Activated CD4-positive, alpha-beta T cell treated with anti-CD3 and anti-CD28 coated beads, Interleukin-2, amount 50 U/mL, for 24 hours (primary cell): ENCODE measurements at places on chromosomes 4 and X.

DNA sequence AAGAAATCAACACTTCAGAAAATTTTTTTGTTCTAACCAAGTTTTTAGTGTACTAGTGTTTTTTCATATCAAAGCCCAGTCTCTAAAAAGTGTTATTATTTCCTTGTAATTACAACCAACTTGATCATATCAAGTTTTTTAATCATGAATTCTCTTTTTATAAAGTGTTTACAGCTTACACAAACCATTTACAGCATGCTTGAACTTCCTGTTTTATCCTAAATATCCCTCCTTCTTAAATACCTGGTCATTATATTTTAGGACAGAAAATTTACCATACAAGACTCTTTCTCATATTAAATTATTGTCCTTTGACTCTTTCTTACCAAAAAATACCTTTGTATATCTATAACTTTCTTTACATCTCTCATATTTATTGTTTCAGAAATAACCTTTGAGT is 89.4 kb upstream of the NPY2R start:
- no peak for DNase-seq

DNA sequence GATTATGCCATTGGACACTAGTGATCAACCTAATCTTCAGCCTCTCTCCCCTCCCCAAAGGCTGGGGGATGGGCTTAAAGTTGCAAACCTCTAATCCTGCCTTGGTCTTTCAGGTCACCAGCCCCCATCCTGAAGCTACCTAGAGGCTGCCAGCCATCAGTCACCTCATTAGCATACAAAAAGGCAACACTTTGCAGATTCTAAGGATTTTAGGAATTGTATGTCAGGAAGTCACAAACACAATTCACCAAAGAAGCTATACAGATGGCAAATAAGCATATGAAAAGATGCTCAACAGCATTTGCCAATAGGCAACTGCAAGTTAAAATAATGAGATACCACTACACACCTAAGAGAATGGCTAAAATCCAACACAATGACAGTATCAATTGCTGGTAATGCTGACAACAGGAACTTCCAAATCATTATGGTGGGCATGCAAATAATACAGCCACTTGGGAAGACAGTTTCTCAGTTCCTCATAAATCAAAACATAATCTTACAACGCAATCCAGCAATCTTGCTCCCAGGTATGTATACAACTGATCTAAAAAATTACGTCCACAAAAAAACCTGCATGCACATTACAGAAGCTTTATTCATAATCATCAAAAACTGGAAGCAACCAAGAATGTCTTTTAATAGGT is 9.0 kb upstream of the PIM2 start:
- DNase-seq, result no peak

- no peak for DNase-seq
These were observed 194.7 kb downstream of the DTHD1 start for GRCh38 chr4:36476135-36476534.

GRCh38 chr4:65265526-65265925 is 404.8 kb downstream of the EPHA5 start:
- DNase-seq, result no peak

- DNase-seq, result no peak
These were observed 90.4 kb downstream of the ABLIM2 start for GRCh38 chr4:8067945-8068896.

- DNase-seq, result no peak
These were observed 1718.8 kb upstream of the PCDH10 start for GRCh38 chr4:131430302-131430701.

- no peak for DNase-seq
These were observed 234.9 kb upstream of the GPC4 start for GRCh38 chrX:133650239-133650638.

DNA sequence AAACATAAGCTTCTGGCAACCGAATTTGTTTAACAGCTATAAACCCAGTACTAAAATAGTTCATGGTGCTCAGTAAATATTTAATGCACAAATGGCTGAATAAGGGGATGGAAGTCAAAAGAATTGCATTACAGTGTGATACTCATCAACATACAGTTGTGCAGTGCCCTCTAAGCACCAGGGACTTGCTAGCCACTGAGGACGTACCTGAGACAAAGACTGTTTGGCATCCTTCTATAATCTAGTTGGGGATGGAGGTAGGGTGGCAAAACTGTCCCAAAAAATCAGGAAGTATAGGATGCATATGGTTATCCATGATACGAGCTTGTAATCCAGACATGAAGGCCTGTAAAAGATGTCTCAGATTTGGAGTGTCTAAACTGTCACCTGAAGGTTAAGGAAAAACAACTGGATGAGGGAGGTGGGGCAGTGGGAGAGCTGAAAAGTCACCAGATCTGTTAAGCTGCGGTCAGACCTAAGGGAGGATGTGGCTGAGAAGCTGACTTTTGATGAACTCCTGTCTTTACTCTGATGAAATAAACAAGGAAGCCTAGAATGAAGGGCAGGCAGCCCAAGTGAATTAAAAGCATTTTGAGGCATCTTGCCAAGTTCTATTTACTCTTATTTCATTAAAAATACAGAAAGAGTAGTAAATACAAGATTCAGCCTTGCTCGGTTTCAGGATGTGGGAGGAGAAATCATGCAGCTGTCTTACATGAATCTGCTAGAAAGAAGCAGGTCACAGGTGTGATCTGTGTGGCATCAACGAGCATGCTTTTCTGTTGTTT is 12.0 kb upstream of the CD38 start:
- DNase-seq, result no peak

DNA sequence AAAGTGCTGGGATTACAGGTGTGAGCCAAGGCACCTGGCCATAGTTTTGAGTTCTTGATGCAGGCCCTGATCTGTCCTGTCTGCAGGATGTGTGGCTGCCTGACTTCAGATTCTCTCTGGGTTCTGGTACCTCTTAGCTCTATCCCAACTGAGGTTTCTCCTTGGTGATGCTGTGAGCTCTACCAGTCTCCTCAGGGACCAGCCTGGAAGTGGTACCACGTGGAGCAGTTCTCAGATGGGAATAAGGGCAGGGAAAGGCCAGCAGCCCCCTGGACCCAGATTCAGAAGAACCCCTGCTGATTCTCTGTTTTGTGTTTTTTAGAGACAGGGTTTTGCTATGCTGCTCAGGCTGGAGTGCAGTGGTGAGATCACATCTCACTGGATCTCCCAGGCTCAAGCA is 85.0 kb upstream of the HELT start:
- DNase-seq, result no peak

DNA sequence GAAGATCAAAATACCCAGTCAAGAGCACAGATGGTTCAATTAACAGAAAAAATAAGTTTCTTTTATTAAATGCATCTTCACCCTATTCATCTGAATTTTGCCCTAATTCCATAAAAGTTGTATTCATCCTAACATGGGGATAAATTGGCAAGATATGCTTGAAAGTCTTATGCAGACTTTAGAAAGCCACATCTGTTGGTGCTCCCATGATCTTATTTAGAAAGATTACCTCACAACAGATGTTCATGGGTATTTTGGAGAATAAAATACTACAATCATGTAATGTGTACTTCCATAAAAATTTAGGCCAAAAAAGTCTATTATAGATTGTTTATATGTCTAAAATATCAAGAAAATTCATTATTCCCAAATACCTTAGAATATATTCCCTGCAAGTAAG is 510.3 kb downstream of the TECRL start:
- no peak for DNase-seq

GRCh38 chr4:116925900-116926457 is 159.4 kb downstream of the TRAM1L1 start:
- no peak for DNase-seq

GRCh38 chr4:123167931-123168330 is 228.7 kb upstream of the SPRY1 start:
- DNase-seq, result no peak

- no peak for DNase-seq
These were observed 323.1 kb downstream of the GBA3 start for GRCh38 chr4:23015821-23016220.

DNA sequence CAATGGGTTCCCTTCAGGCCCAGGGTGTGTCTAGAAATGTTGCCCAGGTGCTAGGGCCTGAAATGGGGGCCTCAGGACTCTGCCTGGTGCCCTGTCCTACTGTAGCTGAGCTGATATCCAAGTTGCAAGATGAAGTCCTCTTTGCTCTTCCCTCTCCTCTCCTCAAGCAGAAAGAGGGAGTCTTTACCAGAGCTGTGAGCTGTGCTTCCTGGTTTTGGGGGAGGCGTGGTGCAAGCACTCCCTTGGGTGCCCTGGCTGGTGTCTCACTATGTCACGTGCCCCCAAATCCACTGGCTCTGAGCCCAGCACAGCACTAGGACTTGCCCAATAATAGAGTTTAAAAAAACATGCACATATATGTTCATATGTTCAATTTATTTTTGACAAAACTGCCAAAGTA is 29.3 kb upstream of the CT47A1 start:
- no peak for DNase-seq

- no peak for DNase-seq
These were observed 24.7 kb upstream of the GPR101 start for GRCh38 chrX:137058339-137059127.

DNA sequence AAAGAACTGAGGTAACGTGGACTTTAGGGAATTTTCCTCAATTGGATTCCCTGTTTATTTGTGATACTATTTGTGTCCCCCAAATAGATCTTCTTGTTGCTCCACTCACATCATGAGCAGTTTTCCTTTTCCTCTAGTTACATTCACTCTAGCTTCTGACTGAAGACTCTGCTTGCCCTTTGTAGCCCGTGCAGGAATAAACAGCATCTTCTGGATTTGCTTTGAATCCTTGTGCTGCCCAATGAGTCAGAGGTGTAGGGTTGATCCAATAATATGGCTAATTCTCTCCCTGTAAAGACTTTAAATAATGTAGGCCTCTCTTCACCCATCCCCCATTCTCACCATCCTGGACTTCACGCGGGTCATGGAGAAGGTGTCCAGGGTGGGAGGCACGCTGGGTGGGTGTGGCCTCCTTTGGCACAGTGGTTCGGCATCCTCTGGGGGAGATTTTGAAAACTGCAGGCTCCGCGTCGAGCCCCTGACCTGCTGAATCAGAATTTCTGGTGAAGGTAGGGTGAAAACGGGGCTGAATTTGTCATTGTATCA is 9.0 kb downstream of the HAND2 start:
- no peak for DNase-seq

GRCh38 chr4:40065010-40065409 is 8.4 kb downstream of the N4BP2 start:
- DNase-seq, result no peak

DNA sequence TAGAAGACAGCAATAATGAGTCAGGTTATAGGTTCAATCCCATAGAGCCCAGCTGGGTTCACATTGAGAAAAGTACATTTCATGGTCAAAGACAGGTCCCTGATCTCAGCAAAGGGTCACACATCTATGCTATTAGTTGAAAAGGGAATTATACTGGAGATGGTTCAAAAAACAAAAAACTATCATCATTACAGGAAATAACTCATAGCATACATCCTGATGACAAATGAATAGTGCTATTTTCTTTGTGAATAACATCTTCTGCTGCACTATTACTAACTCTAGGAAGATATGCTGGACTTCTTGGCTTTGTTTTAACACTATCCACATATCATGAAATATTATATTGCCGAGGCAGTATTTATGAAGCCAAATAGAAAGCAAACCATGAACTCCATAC is 202.5 kb upstream of the MAB21L2 start:
- DNase-seq, result no peak

DNA sequence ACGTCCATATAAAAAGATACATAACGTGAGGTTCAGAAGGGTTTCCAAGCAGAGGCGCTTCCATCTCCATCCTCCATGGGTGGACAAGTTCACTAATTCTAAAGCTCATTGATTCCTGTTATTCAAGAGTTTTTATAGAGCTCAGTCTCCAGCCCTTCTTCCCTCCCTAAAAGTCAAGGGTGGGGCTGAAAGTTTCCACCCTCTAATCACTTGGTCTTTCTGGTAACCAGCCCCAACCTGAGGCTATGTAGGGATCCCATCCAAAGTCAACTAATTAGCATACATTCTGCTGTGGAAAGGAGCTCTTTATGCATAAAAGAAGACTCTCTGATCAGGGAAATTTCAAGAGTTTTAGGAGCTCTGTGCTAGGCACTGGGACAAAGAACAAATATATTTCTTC is 46.9 kb upstream of the VEGFC start:
- DNase-seq, result no peak

GRCh38 chrX:40298572-40299479 is 201.1 kb upstream of the BCOR start:
- DNase-seq, result no peak

- no peak for DNase-seq
These were observed 101.4 kb upstream of the IL15 start for GRCh38 chr4:141534985-141535384.

DNA sequence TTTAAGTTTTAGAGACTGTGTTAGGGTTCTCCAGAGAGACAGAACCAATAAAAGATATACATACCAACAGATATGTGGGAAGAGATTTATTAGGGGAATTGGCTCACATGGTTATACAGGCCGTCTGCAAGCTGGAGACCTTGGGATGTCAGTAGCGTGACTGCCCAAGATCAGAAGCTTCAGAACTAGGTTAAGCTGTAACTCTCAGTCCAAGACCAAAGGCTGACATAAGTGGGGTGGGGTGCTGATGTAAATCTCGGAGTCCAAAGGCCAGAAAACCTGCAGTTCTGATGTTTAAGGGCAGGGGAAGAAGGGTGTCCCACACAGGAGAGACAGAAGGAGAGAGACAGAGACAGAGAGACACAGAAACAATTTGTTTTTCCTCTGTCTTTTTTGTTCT is 10.5 kb downstream of the CLDN34 start:
- DNase-seq, result no peak

DNA sequence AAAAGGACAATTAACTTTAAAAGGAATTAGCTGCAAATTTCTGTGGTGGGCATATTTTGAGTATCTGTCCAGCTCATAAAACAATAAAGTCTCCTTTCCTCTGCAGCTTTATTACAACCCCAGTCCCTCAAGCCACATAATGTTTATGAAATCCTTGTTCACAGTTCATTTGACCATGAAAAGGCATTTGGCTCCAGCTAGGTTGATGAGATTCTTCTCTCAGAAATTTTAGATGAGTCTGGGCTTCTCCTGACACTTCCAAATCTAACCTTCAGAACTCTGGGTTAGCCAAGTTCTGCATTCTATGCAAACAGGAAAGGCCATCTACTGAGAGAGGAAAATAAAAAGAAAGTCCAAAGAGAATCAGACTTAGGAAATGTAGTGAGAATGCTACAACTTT is 156.8 kb downstream of the GRXCR1 start:
- DNase-seq, result no peak

- no peak for DNase-seq
These were observed 246.4 kb upstream of the SLC7A11 start for GRCh38 chr4:138488533-138488932.

GRCh38 chr4:29081234-29081955 is 1638.8 kb upstream of the PCDH7 start:
- DNase-seq, result no peak

DNA sequence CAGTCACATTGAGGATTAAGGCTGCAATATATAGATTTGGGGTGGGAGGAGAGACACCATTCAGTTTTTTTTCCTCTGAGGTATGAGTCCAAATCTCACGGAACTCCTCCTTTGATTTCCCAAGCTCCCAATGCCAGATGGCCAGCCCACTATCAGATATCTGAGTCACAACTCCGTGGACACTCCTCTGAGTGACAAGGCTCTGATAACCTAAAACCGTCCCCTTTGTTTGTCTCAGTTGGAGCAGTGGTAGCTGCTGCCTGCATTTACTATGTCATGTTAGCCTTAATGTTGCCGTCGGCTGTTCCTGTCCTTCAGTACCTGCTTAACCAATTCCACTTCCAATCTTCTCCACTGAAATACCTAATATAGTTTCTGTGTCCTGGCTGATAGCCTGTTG is 107.3 kb downstream of the DTHD1 start:
- no peak for DNase-seq
